Tibial nerve (tissue), 4 donors: ENCODE measurements at places on chromosomes 12 and 14.

DNA sequence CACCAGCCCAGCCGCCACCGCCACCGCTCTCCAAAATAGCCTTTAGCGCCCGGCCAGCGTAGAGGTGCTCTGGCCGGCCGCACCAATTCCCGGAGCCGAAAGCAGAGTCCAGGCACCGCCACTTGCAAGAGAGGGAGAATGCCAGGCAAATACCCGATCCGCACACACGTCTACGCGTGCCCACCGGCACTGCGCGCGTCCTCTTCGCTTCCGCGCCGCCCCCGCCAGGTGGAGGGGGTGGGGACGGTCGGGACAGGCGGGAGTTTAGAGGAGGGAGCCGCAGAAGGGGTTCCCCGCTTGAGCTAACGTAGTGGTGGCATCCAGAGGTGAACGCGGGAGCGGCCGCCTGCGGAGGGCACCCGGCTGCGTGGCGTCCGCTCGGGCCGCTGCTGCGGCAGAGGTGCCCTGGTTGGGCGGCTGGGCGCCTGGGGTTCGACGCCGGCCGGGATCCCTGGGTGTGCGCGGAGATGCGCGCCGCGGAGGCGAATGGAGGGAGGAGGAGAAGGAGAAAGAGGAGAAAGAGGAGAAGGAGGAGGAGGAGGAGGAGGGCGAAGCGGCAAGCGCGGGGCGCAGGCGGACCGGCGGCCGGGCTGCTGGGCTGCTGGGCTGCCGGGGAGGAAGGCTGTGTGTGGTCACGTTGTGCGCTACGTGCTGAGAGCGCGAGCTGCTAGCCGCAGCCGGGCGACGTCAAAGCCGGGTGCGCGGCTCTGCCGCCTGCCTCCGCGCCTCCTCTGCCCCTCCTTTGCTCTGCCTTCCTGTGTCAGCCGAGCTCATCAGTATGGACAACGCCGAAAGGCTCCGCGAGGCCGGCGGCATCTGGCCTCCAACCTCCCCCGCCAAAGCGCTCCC is at the start of gene MDGA2:
MDGA2 (minus strand) TSS at position 140 of the 849 bp plus-strand sequence.
- DNase-seq, result no peak

GRCh38 chr14:63939006-63939270 is 86.1 kb downstream of the SYNE2 start:
- DNase-seq, result no peak

DNA sequence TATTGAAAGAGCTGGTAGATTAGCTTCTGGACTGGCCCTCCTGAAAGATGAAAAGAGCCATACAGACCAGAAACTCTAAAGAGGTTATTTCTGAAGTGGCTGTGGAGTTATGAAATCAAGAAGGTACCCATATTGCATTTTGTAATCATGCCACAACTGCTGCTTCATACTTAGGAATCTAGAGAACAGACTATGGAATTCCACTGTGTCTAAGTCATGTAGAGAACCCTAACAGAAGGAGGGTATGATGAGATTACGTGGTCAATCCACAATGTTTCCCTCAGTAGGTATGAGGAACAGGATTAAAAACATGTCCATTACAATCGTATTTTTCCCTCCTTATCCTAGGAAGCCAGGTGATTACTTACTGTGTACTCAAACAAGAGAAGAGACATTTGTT is 708.8 kb downstream of the RERGL start:
- no peak for DNase-seq

DNA sequence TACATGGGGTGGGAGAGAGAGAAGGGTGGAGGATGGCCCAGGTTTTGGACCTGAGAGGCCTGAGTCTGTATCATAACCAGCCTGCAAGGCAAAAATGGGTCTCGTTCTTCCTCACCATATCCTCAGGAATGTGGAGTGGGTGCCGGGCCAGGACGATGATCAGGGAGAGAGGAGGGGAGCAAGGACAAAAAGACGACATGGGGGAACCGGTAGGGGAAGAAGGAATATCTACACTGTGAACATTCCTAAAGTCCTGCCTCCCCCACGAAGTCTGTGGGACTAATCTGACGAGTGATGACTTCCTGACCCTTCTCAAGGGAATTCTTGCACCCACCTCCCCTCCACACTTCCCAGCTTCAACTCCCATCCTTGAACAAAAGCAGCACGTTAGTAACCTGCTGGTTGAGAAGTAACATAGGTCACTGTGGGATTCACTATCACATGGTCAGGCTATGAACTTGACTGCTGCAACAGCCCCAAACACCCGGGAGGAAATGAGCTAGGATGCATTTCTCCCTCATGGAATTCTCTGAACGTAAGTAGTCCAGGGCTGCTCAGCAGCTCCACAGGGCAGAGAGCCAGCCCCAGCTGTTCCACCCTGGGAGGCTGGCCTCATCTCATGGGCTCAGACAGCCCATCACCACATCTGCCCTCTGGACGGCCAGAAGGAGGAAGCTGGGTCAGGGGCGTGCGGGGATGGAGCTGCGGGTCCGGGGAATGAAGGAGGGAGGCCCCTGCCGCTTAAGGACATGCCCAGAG is 36.8 kb upstream of the VWF start:
- DNase-seq, result no peak

- no peak for DNase-seq
Observed at GRCh38 chr14:42469637-42470426, 863.2 kb downstream of the LRFN5 start.

DNA sequence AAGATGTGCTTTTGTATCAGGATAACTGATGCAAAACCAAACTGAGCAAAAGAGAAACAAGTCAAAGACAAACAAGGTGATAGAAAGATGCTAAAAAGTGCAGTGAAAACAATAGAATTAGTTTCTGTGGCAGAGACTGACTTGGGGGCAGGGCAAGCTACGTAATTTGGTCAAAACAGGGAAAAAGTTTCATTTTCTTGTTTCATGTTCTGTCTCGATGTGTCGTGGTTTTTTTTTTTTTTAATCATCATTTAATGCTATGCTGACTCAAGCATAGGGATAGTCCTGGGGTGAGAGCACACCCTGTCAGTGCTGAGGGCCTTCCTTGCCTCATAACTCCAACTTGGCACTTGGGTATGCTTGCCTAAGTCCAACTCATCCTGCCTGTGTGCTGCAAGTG is 144.1 kb upstream of the PTPRQ start:
- no peak for DNase-seq

DNA sequence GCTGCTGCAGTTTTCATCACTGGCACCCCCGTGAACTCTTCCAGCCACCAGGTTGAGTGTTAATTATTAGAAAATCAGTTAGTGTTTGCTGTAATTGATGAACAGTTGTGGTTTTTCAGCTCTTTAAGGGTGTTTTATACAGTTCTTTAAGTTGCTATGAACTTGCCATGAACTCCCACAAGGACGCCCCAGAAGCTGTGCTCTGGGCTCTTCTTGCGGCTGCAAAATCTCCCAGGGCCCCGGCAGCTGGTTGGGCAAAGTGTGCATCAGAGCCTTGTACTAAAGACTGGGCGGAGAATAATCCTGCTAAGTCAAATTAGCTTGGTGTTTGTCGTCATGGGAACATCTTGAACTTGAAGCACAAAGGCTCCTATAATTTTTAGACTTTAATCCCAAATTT is 82.2 kb downstream of the EML1 start:
- no peak for DNase-seq

DNA sequence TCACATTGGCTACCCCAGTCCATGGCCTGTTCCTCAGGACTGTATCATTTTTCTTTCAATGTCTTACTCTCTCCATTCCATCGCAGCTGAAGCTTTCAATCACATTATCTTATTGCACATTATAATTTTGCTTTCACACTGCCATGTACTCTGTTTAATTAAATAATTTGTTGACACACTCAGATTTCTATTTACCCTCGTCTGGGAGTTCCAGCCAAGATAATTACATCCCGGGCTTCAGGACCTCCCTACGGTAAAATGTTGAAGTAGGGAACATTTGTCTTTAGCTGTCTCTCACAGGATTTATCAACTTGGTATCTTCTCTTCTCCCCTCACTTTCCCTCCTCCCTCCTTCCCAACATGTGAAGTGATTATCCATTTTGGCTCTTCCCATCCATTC is 177.2 kb upstream of the RASSF8 start:
- DNase-seq, result no peak

GRCh38 chr12:62813031-62813829 is 121.7 kb downstream of the PPM1H start:
- no peak for DNase-seq

GRCh38 chr12:107537464-107538119 is 148.0 kb upstream of the PWP1 start:
- DNase-seq, result no peak
